ENCODE measurements at places on chromosomes 12 and 14.

GRCh38 chr12:45944771-45945170 lies 45.6 kb downstream of the SCAF11 start:
- DNase-seq = no peak

- DNase-seq = no peak
Observed at GRCh38 chr14:104845834-104846441, 19.1 kb upstream of the CEP170B start.

GRCh38 chr14:54353266-54353665 lies 43.5 kb upstream of the CDKN3 start:
- DNase-seq = no peak

GRCh38 chr12:111462210-111462769 lies 56.6 kb downstream of the SH2B3 start:
- no peak for DNase-seq

- no peak for DNase-seq
Observed at GRCh38 chr12:46554460-46554859, 181.9 kb upstream of the SLC38A2 start.

DNA sequence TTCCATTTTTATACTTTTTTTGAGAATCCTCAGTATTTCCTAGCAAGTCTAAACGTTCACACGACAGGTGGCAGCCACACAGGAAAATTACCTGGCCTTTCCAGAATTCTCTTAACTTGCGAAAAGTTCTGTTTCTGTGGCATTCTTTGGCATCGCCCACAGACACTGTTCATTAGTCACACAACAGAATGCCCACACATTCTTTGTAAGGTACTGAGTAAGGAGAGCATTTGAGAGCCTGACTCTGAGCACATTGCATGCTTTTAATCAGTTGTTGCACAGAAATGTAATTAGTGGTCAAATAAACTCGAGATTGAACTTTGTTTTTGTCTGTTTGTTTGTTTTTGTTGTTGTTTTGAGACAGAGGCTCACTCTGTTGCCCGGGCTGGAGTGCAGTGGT lies 52.4 kb downstream of the LMNTD1 start:
- DNase-seq = no peak

DNA sequence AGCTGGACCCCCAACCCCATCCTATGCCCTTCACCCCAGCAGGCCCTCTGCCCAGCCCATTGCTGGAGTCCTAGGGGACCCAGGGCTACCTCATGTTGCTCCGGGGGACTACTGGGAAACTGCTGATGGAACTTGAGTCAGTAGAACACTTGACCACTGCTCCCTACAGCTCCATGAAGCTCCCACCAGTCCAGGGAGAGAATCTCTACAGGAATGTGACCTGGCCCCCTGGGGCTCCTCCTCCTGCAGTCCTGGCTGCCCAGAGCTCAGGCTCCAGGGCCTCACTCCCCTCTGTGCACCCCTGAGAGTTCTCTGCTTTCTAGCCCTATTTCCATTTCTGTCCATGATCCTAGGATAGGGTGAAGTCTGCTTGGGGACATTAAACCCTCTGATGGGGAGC lies 10.8 kb upstream of the AQP2 start:
- DNase-seq = no peak

DNA sequence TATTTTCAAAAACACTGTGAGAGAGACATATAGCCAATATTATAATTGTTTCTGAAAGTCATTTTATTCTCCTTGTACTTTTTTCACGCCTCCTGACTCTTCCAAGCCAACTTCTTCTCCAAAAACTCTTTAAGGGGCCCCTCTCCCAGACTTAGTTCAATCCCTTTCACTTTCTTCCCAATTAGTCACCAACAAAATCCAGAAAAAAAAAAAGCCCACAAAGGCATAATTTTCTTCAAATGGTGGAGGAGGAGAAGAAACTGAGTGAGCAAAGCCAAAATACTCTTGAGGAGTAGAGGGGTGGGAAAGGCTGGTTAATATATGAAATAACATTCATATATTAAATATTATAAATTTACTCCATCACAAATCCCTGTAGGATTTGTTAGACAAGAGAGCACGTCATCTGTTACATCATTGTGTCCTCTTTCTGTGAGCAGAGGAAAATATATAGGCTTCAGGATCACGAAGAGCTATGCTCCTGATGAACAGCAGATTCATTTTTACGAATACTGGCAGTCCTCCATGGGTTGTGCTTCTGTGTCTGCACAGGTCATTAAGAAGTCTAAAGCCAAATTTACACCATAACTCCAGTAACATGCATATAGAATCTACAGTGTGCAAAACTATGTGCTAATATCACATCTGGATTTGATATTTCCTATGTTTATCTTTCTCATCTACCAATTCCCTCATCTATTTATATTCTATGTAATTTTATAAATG lies 25.9 kb upstream of the NID2 start:
- DNase-seq = no peak

- DNase-seq = no peak
Observed at GRCh38 chr12:102204025-102204424, 6.4 kb upstream of the PMCH start.

DNA sequence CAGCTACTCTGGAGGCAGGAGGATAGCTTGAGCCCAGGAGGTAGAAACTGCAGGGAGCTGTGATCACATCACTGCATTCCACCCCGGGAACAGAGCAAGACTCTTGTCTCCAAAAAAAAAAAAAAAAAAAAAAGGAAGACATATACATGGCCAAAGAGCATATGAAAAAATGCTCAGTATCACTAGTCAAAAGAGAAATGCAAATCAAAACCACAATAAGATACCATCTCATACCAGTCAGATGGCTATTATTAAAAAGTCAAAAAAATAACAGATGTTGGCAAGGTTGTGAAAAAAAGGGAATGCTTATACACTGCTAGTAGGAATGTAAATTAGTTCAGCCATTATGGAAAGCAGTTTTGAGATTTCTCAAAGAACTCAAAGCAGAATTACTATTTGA lies 174.8 kb upstream of the ATF7IP start:
- no peak for DNase-seq

- DNase-seq = peak; percentile 2
Observed at GRCh38 chr12:86530996-86531655, 274.9 kb upstream of the MGAT4C start.

- no peak for DNase-seq
Observed at GRCh38 chr12:59086126-59086525, 165.8 kb upstream of the LRIG3 start.

DNA sequence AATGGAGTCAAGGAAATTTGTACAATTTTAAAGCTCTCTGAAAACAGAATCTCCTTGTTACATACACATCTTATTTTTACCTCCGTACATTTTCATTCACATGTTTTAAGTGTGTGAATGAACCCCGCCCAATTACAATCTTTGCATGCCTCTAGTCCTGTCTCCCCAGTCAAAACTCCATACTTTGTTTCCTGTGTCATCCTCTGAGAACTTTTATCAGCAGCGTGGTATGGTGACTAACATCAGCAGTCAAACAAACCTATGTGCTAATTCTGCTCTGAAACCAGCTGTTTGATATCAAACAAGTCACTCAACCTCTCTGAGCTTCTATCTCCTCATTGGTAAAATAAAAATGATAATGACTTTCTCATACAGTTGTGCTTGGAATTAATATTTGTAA lies 15.8 kb upstream of the ERGIC2 start:
- DNase-seq = peak; percentile 16

DNA sequence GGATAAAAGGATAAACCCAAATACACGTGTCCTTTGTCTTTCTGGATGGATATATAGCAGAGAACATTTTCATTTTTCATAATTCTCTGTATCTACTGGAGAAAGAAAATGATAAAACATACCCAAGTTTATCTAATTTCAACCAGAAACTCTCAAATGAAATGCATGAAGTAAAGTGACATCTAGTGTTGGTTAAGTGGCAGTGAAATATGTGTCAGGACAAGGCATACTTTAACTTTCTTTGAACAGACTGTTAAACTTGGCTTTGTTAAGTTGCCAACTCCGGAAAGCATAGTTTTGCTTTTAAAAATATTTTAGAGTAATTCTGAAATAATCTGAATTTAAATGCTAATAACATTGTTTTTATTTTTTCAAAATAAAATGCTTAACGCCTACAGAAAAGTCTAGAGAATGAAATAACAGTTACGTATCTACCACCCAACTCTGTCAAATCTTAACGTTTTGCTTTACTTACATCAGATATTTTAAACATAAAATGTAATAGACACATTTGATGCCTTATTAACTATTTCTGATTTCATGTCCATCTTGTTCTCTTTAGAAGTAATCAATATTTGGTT lies 25.2 kb upstream of the NTN4 start:
- peak; percentile 72 for DNase-seq

- no peak for DNase-seq
Observed at GRCh38 chr14:73234029-73234428, 3.3 kb upstream of the PAPLN start.

DNA sequence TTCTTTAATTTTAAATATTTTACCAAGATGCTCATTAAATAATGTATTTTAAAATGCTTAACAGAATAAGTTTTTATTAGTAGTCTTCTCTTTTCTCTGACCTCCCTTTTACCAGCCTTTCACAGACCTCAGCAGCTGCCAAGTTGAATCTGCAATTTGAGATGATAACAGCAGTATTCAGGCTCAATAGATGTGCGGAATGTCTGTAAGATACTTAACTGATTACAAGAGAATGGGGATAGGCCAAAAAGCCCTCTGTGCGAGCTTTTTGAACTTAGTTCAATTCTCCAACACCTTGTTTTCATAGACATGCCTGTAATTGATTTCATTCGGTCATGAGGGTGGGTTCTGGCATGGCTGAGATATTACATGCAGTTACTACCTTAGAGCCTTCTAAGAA lies 277.2 kb downstream of the TMTC2 start:
- DNase-seq = no peak

- DNase-seq = no peak
Observed at GRCh38 chr14:39145266-39145966, 24.7 kb downstream of the TRAPPC6B start.

GRCh38 chr12:59149995-59150642 lies 229.8 kb upstream of the LRIG3 start:
- peak; percentile 90 for DNase-seq

DNA sequence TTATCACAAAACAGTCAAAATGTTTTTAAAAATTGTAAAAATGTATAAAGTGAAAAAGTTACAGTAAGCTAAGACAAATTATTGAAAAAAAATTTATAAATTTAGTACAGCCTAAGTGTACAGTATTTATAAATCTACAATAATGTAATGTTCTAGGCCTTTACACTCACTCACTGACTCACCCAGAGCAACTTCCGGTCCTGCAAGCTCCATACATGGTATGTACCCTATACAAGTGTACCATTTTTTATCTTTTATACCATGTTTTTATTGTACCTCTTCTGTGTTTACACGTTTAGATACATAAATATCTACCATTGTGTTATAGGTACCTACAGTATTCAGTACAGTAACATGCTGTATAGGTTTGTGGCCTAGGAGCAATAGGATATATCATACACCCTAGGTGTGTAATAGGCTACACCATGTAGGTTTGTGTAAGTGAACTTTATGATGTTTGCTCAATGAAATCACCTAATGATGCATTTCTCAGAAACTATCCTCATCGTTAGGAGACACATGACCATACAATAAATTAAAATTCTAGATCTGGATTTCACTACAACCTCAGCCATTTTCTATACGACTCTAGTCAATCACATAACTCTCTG lies 66.8 kb downstream of the TXNDC16 start:
- no peak for DNase-seq

GRCh38 chr14:77760381-77761204 lies at the start of gene SNW1:
SNW1 (minus strand) TSS chr14:77761156; CDS start chr14:77761127, 29 bp downstream.
- peak; percentile 71 for DNase-seq

DNA sequence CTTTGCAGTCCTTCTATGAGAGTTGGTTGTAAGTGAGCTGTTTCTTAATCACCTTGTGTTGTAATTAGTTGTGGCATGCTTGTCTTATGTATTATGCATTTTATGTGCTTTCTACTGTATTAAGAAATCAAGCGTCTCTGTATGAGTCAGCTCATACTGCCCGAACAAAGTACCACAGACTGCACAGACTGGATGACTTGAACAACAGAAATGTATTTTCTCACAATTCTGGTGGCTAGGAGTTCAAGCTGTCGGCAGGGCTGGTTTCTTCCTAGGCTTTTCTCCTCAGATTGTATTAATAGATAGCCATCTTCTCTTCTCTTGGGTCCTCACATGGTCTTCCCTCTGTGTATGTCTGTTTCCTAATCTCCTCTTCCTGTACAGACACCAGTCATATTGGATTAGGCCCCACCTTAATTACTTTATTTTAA lies 77.7 kb downstream of the FLRT2 start:
- DNase-seq = no peak

GRCh38 chr12:53220694-53221202 lies 11.3 kb downstream of the RARG start:
- DNase-seq = peak; percentile 93

- no peak for DNase-seq
Observed at GRCh38 chr12:102475355-102475754, 5.0 kb downstream of the IGF1 start.

- no peak for DNase-seq
Observed at GRCh38 chr12:88361493-88361892, 218.8 kb downstream of the KITLG start.

DNA sequence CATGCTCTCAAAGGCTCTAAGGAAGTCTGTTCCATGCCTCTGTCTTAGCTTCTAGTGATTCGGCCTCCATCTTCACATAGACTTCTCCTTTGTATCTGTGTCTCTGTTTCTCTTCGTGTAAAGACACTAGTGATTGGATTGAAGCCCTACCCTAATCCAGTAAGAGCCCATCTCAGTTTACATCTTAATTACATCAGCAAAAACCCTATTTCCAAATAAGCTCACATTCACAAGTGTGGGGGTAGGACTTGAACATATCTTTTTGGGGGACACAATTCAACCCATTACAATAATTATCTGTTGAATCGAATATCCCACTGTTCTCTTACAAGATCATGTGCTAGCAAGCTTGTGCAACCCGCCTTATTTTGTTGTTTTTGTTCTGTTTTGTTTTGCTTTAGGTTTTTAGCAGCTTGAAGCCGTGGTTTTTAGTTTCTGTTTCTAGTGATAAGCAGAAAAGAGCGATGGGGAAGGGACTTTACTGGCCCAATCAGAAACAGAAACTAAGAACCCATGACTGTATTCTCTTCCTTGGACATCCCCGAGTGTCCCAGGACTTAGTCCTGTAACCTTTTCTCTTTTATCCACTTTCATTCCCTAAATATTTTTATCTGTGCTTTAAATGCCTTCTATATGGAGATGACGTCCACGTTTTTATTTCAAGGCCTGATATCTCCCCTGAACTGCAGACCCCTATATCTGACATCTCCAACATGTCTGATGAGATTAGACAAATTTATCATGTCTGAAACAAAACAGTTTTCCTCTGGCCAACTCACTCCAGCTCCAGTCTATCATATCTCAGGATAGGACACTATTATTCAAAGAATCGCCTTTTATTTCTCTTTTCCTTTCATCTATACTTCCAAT lies 353.0 kb downstream of the CCDC91 start:
- no peak for DNase-seq

- DNase-seq = no peak
Observed at GRCh38 chr14:63401646-63402045, 82.9 kb upstream of the GPHB5 start.
